ENCODE measurements at places on chromosomes 5 and 9.

- peak; percentile 32 for DNase-seq
Measured at GRCh38 chr5:71475788-71476384, 20.4 kb downstream of the BDP1 start.

GRCh38 chr9:113996531-113997001 is 81.5 kb downstream of the AMBP start:
- DNase-seq, result no peak

- no peak for DNase-seq
Measured at GRCh38 chr9:69997524-69997923, 46.1 kb upstream of the MAMDC2 start.

- DNase-seq, result peak; percentile 14
Measured at GRCh38 chr5:112491257-112491656, 72.2 kb upstream of the EPB41L4A start.

- DNase-seq, result no peak
Measured at GRCh38 chr5:124604419-124604818, 142.0 kb downstream of the ZNF608 start.

DNA sequence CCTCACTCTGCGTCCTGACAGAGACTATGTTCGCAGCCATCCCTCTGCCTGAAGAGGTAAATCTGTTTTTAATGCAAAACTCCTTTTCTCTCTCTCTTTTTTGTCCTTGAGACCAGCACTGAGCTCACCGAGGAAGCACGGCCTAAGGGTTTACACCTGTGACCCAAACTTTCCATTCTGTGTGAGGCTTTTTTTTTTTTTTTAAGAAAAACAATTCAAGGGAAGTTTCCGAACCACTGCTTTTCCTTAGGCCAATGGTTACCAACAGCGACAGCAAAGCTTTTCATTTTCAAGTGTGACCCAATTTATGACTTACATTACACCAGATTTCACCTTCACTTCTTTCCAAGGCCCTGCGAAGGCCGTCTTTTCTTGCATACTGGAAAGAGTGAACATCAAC is 205.9 kb downstream of the EFNA5 start:
- DNase-seq, result no peak

- DNase-seq, result no peak
Measured at GRCh38 chr5:77083088-77083487, 4.0 kb downstream of the ZBED3 start.

DNA sequence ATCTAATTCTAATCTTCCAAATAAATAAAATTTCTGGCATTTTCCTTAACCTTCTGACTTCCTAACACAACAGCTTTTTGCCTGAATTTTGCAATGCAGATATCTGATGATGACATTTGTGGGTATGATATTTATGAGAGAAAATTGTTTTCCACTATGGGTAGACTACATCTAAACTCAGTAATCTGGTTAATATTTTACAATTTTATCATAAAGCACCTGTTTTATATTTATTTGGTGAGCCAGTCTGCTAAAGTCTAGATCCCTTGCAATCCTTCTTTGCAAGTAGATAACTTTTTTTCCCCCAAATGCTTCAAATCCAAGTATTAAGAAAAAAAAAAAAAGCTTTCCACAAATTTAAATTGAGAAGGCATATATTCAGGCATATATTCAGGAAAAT is 246.2 kb upstream of the DAB2 start:
- DNase-seq, result no peak

GRCh38 chr5:110288766-110289511 is 437.5 kb downstream of the TMEM232 start:
- peak; percentile 63 for DNase-seq

GRCh38 chr5:122492675-122493074 is 180.6 kb downstream of the SNCAIP start:
- peak; percentile 16 for DNase-seq

- DNase-seq, result no peak
Measured at GRCh38 chr5:95068289-95068910, 216.5 kb downstream of the MCTP1 start.

- DNase-seq, result peak; percentile 89
Measured at GRCh38 chr5:112958093-112959088, 18.2 kb upstream of the DCP2 start.

GRCh38 chr9:96436063-96436455 is 13.9 kb upstream of the HABP4 start:
- DNase-seq, result no peak

DNA sequence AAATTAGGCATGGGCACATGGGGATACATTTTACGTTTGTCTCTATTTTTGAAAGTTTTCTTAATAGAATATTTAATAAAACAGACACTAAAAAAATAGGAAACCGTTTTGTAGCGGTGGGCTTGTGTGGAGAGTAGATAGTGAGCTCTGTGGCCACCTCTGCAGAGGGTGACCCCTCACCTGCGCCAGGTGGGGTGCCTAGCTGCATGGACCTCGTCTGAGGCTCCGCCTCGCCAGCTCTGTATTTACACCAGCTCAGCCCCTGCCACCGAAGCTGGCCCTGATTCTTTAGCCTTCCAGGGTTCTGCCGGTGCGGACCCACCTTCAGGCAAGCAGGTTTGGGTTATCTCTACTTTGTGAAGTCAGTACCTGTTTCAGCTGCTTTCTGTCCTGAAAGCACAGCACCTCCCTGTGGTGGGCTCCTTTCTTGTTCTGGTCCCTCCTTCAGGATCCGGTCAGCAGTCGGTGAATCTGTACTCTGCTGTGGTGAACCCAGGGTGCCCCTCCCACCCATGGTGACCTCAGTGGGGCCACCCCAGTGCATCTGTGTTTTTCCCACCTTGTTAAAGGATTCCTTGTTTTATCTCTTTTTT is 105.2 kb upstream of the CACNA1B start:
- DNase-seq, result no peak

DNA sequence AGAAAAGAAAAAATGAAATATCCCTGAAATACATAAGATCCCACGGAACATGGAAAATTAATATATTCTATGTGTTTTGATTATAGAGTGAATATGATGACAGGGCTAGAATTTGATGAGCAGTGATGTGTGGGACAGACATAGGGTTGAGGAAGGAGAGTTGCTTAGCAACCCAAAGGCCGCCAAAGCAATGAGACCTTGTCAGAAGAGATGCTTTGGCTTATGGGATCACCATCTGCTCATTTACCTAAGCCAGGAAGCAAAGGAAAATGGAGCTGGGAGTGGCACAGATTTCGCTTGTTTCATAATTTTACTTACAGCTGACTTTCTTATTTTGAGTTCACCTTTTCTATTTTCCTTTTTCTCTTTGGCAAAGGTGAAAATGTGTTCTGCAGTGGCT is 20.9 kb upstream of the HAPLN1 start:
- DNase-seq, result no peak

DNA sequence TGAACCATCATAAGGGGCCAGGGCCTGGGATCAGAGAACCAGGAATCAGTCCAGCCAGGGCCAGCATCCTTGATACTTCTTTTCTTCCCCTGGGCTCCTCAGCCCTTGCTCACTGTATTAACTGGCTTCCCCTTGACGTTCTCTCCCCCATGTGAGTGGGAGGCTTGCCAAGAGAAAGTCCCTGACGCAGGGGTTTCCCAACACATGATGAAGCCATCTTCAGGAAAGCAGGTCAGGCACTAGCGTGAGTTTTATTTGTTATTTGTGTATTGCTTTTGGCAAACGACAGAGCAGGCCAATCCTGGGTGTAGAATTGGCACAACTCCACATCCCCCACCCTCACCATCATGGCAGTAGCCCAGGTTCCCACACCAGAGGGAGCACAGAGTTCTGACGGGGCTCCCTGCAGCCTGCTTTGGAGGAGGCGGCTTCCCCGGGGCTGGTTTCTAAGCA is 165.5 kb upstream of the NFIL3 start:
- DNase-seq, result peak; percentile 10

- peak; percentile 74 for DNase-seq
Measured at GRCh38 chr9:34403554-34404380, 27.1 kb upstream of the MYORG start.

DNA sequence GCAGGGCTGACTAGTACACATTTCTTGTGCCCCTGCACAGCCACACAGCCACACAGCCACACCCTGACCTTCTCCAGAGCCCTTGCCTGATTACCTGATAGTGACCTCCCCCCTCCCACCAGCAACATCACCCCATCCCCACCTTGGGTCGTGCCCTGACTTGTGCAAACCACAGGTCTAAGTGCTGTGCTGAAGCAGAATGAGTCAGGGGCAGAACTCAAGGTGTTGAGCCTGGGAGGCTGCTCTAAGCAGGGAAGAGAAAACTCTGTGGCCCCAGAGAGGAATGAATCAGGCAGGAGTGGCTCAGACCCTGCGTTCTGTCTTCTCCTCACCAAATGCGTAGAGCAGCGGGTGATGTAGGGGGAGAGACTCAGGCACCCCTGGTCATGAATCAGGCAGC is 24.3 kb upstream of the FAT2 start:
- DNase-seq, result peak; percentile 58

- DNase-seq, result no peak
Measured at GRCh38 chr5:161333194-161333880, 213.2 kb downstream of the GABRB2 start.

- peak; percentile 12 for DNase-seq
Measured at GRCh38 chr9:101977614-101978210, 239.3 kb upstream of the GRIN3A start.

DNA sequence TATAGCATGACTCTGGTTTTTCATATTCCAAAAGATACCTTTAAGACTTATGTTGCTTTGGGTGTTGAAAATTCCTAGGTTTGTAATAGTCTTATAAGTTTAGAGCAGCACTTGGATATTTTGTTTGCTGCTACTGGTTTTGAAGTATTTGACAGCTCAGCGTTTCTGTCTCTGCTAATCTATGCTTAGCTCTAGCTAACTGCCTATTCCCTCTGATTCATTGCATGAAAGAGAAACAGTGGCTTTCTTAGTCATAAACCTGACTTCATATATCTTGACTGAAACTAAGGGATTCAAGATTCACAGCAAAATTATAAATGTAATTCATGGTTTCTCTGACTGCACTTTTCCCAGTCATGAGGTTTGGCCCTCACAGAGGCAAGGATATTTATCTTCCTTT is 35.6 kb upstream of the ANXA1 start:
- DNase-seq, result peak; percentile 75

GRCh38 chr5:173890195-173890991 is 2.2 kb downstream of the CPEB4 start:
- peak; percentile 23 for DNase-seq

GRCh38 chr9:104864675-104865104 is 63.3 kb downstream of the ABCA1 start:
- no peak for DNase-seq

GRCh38 chr9:124894741-124895170 is 32.8 kb downstream of the ARPC5L start:
- peak; percentile 24 for DNase-seq
